NCI-H524 (cell line): ENCODE measurements at places on chromosomes 12 and 14.

DNA sequence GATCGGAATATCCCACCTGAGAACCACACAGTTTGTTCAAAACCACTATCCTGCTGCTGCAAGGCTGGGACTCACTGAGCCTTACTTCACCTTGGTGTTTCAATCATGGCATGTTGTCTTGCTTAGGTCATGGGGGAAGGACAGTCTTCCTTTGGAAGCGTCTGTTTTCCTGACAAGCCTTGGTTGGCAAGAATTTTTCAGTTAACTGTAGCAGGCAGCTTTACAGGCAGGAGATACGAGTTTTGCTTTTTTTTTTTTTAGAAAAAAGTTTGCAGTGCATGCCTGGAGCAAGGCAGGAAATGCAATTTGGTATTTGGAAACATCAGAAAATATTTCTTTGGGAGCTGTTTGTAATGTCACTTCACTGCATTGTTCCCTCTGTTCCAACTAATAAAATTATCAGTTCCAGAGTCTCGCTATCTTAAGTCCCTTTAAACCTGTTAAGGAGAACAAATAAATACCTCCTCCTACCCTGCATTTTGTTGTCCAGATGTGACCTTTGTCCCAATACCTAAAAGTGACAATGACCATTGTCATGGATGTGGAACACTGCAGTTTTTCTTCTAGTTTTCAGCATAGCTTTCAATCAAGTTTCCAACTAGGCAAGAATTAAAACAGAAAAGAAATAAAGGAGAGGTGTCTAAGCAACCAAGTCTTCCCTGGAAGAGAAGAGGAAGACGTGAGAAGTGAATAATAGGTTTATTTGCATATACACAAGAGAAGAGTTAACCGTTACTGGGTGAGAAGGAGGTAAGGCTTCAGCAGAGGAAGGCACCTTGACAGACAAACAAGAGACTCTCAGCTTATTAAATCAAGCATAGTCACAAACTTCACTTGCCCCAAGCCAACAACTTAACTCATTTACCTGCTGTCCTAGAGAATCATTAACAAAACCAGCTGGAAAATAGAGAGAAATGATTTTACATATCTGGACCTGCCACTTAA, 71.4 kb upstream of the ACTN1 start:
- no peak for DNase-seq

GRCh38 chr12:131494741-131495524, 216.0 kb upstream of the SFSWAP start:
- DNase-seq = no peak

DNA sequence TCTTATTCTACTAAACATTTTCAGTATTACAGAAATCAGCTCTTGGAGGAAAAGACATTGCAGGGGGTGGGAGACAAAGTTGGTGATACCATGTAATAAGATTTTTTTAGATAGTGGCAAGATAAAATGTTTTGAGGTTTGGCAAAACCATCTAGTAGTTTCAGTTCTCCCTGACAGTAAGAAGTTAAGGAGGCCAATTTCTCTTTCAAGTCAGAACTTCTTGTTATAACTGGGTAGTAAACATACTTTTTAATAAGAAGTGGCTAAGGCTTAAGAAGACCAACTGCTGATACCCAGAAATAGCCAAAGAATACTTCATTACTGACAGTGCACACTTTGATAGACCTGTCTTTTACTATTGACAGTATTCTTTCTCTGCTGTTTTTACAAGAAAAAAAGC, 452.3 kb downstream of the DIO2 start:
- no peak for DNase-seq

DNA sequence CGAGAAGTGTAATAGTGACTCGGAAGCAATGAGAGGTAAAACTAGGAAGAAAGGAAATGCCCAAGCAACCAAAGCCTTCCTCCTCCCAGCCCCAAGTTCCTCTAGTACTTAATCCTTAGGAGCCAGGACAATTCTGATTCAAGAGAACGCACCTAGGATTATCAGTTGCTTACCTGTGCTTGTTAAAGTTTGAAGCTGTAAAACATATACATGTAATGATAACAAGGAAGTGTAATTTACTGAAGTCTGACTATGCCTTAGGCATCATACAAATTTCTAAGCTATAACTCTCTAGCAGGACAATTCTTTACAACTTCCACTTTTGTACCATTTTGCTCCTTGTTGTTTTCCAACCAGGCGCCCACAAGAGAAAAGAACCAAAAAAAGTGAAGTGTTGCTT, 92.8 kb upstream of the OSBPL8 start:
- no peak for DNase-seq

GRCh38 chr12:130246560-130246959, 84.3 kb downstream of the FZD10 start:
- DNase-seq = no peak

GRCh38 chr12:95611676-95612309, 60.5 kb upstream of the USP44 start:
- DNase-seq = no peak
